ENCODE measurements at places on chromosomes 13 and 19. TPM values are rescaled to one million over a fixed set of nuclear protein-coding genes. Genes with fewer than 3 reads are reported as not detected.

DNA sequence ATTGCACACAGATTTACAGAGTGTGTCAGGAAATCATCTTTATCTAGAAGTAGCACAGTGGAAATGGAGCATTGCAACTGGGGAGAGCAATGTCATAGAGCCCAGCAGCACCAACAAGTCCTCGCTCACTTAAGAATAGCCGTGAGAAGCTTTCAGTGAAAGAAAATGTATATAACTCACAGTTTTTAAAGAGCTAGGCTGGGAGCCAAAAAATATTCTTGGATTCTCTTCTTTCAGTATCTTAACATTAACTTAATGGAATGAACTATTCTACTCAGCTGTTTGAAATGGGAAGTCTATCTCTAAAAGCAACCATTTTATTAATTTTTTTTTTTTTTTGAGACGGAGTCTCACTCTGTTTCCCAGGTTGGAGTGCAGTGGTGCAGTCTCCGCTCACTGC is 329.6 kb downstream of the COG6 start:
- DNase-seq = no peak

- no peak for DNase-seq
Measured at GRCh38 chr13:79765331-79765730, 284.4 kb downstream of the NDFIP2 start.

Gene HCST
- total RNA-seq = 5.5 TPM

- no peak for DNase-seq
Measured at GRCh38 chr13:80086304-80086721, 254.6 kb downstream of the SPRY2 start.

Data from dorsolateral prefrontal cortex (tissue), 122 donors.